ENCODE measurements at places on chromosomes 16 and 17. TPM values are rescaled to one million over a fixed set of nuclear protein-coding genes. Genes with fewer than 3 reads are reported as not detected.
A peak's percentile ranks its signal among the peaks of the same experiment; 100 is the strongest.

Gene DPEP2
- total RNA-seq, result 0.87 TPM

Gene USP6
- 0.08 TPM for total RNA-seq

DNA sequence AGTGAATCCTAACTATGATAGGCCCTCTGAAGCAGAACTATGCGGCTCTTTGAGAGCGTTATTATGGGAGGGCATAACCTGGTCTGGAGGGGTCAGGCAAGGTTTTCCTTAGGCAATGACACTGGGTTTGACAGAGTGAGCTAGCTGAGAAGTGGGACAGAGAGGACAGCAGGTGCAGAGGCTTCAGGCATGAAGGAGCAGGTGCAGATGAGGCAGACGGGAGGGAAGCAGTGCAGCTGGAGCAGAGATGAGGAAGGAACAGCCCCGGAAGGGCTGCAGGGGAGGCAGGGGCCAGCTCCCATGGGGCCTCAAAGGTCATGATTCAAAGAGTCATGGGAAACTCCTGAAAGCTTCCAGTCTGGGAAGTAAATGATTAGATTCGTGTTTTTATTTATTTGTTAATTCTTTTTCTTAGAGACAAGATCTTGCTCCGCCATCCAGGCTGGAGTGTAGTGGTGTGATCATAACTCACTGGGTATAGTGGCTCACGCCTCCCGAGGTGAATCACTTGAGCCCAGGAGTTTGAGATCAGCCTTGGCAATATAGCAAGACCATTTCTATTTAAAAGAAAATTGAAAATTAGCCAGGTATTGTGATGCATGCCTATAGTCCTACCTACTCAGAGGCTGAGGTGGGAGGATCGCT lies 5.4 kb downstream of the MARCHF10 start:
- no peak for DNase-seq

DNA sequence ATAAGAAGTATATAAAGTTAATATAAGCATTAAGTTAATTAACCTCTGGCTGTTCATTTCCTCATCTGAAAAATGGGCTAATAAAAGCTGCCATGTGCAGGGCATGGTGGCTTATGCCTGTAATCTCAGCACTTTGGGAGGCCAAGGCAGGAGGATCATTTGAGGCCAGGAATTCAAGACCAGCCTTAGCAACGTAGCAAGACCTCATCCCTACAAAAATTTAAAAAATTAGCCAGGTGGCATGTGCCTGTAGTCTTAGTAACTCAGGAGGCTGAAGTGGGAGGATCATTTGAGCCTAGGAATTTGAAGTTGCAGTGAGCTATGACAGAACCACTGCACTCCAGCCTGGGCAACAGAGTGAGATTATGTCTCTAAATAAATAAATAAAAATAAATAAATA lies 40.6 kb upstream of the MMD start:
- DNase-seq, result no peak

GRCh38 chr17:76755285-76755684 lies 17.4 kb downstream of the MFSD11 start:
- no peak for DNase-seq

DNA sequence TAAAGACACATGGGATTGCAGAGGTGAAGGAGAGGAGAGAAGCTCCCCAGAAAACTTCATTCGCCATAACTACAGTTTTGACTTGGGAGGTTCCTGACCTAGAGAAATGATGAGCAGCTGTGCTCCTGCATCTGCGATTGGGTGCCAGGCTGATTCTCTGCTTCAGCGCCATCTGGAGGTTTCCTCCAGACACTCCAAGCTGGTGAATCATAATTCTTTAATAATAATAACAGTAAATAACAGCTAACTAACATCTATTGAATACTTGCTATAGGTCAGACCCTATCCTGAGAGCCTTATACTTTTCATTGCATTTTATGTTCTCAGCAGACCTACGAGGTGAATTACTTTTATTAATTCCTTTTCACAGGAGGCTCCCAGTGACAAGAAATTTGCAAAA lies 575.8 kb downstream of the TOX3 start:
- DNase-seq, result no peak

DNA sequence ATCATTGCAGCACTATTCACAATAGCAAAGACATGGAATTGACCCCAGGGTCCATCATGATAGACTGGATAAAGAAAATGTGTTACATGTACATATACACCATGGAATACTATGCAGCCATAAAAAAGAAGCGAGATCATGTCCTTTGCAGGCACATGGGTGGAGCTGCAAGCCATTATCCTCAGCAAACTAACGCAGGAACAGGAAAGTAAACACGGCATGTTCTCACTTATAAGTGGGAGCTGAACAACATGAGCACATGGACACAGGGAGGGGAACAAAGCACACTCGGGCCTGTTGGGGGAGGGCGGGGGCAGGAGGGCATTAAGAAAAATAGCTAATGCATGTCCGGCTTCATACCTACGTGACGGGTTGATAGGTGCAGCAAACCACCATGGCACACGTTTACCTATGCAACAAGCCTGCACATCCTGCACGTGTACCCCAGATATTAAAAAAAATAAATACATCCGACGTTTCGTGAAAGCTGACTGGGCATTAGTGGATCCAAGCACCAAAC lies 28.9 kb downstream of the ZNF778 start:
- no peak for DNase-seq

GRCh38 chr16:80806927-80807340 lies 2.5 kb upstream of the CDYL2 start:
- DNase-seq, result no peak

DNA sequence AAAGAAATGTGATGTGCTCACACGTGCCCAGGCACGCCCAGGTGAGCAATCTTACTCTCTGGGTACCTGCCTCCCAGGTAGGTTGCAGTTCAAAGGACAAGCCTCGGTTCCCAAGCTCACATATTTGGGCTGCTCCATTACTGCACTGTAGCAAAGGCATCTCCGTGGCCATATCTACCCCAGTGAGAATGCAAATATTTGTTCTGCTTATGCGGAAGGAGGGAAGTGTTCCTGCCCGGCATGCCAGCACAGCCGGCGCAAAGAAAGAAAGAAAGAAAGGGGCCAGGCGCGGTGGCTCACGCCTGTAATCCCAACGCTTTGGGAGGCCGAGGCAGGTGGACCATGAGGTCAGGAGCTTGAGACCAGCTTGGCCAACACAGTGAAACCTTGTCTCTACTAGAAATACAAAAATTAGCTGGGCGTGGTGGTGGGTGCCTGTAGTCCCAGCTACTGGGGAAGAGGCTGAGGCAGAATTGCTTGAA lies 30.7 kb downstream of the SLC43A2 start:
- no peak for DNase-seq

Gene KCNH6
- not detected for total RNA-seq

Gene SBK1
- 1.4 TPM for total RNA-seq

GRCh38 chr17:73378974-73379470 lies 67.2 kb upstream of the CDC42EP4 start:
- peak; percentile 61 for DNase-seq

GRCh38 chr17:2067608-2068024 lies 12.7 kb downstream of the HIC1 start:
- no peak for DNase-seq

DNA sequence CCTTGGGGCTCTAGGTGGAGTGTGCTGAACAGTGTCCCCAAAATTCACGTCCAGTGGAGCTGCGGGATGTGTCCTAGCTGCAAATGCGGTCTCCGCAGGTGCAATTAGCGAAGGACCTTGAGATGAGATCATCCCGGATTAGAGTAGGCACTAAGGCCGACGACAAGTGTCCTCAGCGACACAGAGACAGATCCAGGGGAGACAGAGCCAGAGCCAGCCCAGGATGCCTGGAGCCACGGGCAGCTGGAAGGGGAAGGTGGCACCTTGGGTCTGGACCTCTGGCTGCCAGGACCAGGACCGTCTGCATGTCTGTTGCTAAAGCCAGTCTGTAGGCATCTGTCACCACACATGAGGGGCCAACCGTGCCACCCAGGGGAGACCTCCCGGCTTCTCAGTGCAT lies 24.5 kb downstream of the SLC7A5 start:
- no peak for DNase-seq

Gene ZNF778
- total RNA-seq, result 6.9 TPM

DNA sequence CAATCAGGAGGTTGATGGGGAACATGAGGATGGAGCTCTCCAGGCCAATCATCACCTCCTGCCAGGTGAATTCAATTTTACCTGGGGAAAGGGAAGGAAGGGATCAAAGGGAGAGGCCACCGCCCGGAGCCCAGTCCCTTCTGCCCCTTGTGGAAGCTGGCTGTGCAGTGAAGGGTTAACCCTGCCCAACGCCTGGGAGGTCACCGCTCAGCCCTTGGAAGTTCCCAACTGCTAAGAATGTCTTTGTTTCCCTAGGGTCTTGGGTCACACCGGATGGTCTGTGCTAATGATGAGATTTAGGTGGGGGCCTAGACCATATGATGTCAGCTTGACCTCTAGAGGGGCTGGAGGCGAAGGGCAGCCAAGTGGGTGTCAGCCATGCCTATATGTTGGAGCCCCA lies 52.1 kb upstream of the GCSH start:
- DNase-seq, result no peak

DNA sequence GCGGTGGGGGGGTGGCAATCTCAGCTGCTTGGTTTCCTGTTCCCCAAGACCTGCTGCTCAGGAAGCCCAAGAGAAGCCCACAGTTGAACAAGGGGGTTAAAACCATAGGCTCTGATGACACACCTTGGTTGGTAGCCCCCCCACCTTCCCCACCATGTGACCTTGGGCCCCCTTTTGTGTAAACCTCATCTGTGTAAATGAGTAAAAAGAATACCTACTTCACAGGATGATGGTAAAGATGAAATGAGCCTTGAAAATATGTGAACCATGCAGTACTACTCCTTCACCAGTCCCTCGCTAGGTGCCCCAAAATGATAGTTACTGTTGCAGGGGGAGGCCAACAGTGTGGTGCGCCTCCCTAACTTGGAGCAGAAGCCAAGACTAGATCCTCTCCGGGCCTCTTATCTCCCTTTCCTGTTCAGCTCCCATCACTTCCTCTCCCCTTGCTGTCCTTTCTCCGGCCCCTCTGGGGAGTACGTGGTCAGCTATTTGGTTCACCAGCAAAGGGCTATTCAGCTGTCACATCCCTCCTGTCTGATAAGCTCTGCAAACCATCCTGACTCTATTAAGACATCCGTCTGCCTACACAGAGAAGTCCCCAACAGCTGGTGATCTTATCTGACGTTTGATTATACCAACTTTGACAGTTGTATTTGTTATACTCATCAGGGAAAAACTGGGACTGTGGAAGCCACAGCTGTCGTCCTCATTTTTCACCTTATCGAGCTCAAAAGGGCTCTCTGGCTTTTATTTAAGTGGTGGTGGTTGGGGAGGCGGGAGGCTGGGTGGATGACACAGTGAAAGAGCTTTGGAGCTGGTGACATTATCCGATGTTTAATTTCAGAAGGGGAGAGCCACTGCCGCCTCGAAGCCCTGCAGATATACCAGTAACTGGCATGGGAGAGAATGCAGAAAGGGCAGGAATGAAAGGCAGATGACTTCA lies 19.9 kb downstream of the DCAKD start:
- no peak for DNase-seq

DNA sequence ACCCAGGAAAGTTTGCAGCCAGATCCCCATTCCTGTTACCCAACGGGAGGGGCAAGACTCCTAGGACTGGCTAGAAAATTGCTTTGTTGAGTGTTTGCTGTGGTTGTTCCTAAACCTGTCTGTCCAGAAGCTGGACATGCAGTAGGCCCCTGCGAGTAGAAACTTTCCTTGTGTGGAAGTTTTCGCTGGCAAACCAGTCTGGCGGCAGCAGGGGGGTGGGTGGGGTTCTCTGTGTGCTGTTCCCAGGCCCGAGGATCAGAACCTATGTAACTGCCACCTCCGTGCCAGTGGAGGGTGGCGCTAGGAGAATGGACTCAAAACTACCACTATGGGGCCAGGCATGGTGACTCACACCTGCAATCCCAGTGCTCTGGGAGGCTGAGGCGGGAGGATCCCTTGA lies 9.2 kb downstream of the SGSM2 start:
- no peak for DNase-seq

- peak; percentile 87 for DNase-seq
These were observed 12.3 kb downstream of the GLIS2 start for GRCh38 chr16:4328046-4328781.

Gene BCL6B
- total RNA-seq, result 14.0 TPM

DNA sequence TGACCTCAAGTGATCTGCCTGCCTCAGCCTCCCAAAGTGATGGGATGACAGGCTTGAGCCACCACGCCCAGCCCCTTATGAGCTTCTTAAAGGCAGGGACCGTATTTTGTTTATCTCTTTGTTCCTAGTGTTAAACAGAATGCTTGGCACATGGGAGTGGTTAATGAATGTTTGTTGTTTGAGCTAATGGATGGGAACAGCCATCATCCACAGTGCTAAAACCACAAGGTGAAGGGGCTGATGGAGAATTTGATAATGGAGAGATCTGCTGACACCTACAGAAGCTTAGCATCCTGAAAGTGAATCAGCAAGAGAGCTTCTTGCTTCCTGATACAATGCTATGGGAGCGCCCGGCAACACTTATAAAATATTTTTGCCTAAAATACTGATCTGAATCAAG lies 8.6 kb upstream of the CDH1 start:
- DNase-seq, result no peak

GRCh38 chr17:4551141-4551540 lies 4.0 kb downstream of the MYBBP1A start:
- DNase-seq, result no peak

DNA sequence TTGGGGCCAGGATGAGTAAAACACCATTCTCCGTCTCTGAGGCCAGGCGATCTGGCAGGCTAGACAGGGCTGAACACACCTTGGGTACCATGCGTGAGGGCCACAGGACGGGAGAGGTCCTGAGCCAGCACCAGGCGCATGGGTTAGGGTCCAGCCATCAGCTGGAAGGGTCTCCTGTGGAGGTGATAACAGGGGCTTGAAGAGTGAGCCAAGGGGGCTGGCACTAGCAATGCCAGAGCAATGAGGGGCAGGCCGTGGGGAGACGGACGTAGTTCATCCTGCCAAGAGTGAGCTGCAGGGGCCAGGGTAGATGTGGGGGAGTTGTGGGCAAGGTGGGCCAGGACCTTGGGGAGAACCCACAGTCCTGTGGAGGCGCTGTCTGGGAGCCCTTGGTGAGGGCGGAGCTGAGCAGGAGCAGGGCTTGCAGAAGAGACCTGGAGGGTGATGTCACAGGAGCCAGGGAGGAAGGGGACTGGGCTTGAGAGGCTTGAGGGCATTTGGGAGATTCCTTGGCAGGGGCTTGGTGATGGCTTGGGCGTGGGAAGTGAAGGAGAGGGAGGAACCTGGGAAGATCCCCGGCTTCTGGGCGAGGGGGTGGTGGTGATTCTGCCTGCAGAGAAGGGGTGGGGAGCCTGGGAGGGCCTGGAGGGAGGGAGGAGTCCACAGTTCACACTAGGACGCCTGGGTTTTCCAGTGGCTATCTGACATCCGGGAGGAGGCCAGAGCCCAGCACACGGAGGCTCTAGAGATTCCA lies 6.3 kb upstream of the NPTX1 start:
- peak; percentile 42 for DNase-seq

DNA sequence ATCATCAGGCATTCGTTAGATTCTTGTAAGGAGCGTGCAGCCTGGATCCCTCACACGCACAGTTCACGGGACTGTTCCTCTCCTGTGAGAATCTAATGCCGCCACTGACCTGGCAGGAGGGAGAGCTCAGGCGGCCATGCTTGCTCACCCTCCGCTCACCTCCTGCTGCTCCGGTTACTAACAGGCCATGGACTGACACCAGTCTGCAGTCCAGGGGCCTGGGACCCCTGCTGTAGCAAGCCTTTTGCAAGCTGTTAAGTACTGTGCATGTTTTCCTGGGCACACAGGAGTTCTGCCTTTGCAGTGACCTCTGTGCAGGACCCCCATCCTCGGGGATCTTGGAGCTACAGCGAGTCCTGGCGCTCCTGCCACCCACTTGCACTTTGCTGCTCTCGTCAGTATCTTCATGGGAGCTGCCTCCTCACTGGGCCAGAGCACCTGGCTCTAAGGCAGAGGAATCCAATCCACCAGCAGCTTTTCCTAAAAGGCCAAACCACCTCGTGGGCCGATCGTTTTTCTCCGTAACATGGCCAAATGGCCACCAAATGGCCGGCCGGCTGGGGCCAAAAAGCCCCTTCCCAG lies 230.6 kb downstream of the FOXL1 start:
- no peak for DNase-seq
